ENCODE measurements at places on chromosomes 12 and 14.

- DNase-seq: no peak
Observed at GRCh38 chr14:74468513-74468912, 24.6 kb downstream of the NPC2 start.

DNA sequence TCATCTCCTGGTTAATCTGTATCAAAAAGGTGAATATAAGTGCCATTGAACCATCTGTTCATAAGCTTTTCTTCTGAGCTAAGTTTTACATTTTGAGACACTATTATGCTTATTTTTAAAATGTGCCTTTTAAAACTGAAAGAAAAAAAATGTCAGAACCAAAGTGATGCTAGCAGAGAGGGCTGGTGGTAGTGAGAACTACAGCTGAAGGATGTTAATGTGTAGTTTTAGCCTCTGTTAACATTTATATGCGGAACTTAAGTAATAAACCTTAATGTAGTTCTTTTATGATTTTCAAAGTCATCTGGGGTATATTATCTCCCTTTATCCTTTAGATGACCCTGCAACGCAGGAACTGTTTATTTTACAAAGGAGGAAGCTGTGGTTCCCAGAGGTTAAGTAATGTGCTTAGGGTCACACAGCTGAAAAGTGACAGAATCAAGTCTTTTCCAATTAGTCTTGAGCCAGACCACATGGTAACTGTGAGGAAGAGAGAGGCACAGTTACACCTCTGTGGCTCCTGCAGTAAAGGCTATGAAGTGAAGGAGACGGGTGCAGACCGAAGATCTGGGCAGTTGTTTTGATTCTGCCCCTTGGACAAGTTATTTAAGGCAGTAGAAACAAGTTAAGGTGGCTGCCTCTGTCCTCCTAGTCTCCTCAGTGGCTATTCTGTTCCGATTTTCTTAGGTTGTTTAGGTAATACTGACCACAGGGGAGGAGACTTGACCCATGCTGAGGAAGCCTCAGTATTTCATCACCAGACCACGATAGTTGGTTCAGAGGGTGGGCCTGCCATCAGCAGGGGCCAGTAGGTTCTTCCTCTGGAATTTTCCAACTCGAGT is 23.9 kb downstream of the GNG2 start:
- no peak for DNase-seq

- DNase-seq: no peak
Observed at GRCh38 chr12:13530966-13531365, 334.4 kb downstream of the EMP1 start.

DNA sequence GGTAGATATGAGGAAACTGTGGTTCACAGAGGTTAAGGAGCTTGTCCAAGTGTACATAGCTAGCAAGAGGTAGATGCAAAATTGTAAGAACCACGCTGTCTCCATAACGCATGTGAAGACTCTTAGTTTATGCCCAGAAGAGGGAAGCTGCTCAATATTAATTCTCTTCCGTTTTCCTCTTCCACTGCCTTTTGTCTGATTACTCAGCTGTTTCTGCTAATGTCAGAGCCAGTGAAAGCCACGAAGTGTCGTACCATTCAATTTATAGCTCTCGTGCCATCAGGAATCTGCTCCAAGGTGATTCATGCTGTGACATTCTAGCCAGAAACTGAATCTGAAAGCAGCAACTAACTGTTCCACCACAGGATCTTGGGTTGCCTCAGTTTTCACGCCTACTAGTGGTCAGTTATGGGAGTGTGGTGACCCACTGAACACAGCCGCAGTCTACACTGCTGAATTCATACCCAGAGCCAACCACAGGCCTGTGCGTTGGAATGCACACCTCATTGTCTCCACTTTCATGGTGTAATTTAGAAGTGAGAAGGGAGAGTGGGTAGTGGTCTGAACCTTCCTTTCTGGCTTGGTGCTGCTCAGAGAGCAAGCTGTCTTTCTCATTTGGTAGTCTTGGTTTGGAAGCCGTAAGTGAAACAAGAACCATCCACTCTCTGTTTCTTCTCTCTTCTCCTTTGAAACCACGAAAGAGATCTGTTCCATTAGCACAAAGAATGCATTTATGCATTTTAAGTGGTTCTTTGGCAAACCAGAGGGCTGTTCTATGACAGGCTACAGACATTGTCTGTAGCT is 74.2 kb upstream of the NAP1L1 start:
- peak; percentile 15 for DNase-seq

DNA sequence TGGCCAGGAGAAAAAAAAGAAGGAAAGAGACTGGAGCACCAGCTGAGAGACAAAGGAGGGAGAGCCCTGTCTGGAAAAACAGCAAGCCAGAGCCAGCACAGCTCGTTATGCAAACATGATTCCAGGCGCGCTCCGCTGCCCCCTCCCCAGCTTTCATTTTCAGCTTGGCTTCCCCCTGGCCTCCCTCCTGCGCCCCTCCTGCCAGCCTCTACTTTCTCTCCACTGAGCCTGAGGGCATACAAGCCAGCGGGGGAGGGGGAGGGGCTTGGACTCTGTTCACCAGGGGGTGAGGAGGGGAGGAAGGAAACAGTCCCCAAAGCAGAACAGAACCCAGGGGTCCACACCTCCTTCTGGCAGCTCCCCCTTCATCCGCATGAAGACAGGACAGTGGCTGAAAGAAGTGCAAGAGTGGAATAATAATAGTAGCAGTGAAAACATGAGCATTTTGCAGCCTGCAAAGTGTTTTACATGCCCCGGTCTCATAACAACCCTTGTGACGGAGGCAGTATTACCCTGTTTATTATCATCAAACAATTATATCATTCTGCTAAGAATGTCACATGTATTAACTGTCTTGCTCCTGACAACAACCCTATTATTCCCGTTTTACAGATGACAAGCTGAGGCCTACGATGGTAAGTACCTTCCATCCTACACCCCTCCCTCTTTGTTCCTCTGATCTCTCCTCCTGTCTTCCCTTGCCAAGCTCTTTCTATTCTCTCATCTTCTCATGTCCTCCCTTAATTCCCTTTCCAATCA is 24.2 kb downstream of the SMUG1 start:
- DNase-seq: no peak

DNA sequence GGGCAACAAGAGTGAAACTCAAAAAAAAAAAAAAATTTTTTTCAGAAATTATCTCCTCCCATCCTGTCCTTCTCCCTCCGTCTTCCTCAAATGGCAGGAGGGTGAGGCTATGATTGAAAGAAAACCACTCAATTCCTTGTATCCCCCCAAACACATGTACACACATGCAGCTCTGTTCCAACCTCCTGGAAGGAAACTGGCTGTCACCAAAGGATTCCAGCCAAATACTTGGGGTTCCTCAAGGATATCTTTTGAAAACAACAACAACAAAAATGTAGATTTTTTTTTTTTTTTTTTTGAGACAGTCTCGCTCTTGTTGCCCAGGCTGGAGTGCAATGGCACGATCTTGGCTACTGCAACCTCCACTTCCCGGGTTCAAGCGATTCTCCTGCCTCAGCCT is 46.8 kb upstream of the VASH1 start:
- no peak for DNase-seq

- DNase-seq: no peak
Observed at GRCh38 chr12:98182821-98183220, 332.6 kb upstream of the TMPO start.

DNA sequence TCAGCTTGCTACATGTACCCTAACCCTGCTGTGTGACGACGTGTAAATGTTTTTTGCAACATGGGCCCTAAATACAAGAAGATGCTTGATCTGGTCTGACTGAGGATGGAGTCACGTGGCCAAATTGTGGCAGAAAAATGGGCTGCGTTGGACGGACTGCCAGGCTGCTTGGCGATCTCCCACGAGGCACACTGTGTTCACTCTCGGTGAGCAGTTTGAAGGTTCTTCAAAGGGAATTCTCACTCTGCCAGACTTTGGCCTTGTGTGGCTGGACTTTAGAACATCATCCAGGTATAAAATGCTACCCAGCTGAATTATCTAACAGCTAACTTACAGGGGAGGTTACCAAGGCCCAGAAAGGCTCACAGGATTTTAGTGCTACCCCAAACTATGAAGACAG is 85.1 kb downstream of the KDM2B start:
- DNase-seq: no peak

DNA sequence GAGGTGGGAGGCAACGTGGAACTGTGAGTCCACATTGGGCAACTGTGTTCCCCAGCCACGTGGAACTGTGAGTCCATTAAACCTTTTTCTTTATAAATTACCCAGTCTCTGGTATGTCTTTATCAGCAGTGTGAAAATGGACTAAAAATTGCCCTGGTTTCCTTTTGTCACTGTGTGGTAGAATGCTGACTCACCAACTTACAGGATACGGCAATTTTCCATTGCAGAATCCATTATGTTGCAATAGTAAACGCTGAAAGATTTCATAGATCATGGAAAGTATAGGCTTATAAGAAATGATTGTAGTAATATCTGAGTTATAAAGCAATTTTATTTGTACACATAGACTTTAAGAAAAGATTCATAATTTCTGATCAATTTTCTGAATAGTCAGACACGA is 93.0 kb downstream of the GTF2A1 start:
- no peak for DNase-seq

- DNase-seq: no peak
Observed at GRCh38 chr12:4908684-4909409, 858 bp upstream of the KCNA1 start.

GRCh38 chr12:99042226-99042625 is 397.1 kb downstream of the APAF1 start:
- no peak for DNase-seq

DNA sequence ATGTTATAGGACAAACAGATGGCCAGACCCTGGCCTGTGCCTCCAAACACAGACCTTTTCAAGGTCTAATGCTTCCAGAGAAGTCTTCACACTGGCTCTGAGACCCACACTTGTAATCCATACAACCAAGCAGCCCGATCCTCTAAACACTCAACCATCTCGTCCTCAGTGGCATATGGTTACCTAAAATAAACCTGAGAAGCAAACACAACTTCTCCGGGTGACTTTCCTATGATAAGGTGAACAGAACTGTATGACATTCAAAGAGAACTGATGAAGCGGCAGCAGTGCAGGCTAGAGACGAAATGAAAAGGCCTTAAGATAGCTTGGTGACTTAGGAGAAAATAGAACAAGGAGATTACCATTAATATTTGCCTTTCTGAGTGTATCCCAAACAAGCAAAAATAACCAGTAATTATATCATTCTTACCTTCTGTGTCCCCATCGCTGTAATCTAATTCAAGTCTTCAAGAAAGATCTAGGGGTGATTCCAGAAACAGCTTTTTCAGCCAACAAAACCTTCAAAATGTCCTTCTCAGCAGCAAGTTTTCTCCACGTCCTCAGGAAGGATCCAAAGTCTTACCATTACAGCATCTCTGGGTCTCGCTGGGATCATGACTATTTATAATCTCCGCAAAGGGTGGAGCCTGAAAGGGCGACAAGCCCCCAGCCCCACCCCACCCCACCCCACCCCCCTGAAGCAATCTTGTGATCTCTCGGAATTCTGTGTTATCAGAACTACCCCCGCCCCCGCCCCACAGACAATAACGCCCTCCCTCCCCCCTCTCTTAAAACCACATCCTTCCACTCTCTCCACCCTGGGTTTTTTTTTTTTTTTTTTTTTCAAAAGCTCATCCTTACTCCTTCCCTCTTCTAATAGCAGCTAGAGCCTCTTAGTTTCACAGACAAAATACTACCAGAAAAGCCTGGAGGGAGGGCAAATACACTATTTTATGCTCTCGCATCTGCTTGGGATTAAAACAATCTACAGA is at the start of gene SLC2A3:
Gene SLC2A3, minus strand, starts transcription at position 598 of the 992 bp plus-strand sequence. Its CDS starts 153 bp downstream, at position 445.
- DNase-seq: peak; percentile 31

GRCh38 chr12:75657831-75658230 is 146.4 kb upstream of the KRR1 start:
- no peak for DNase-seq

DNA sequence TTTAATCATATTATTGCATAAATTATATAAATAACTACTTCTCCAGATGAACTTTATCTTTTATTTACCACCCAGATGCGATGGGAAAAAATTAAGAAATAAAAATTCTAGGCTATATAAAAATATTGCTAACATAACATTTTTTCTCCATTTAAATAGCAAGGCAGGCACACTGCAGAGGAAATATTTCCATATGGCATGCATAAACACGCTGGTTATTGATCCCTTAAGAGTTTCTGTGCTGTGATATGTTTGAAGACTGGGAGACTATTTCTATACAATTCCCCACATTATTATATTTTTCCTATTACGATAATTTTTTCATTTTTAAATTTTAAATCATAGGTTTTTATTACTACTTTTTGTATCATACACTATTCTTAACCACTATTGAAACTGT is 131.5 kb downstream of the C12orf50 start:
- no peak for DNase-seq

DNA sequence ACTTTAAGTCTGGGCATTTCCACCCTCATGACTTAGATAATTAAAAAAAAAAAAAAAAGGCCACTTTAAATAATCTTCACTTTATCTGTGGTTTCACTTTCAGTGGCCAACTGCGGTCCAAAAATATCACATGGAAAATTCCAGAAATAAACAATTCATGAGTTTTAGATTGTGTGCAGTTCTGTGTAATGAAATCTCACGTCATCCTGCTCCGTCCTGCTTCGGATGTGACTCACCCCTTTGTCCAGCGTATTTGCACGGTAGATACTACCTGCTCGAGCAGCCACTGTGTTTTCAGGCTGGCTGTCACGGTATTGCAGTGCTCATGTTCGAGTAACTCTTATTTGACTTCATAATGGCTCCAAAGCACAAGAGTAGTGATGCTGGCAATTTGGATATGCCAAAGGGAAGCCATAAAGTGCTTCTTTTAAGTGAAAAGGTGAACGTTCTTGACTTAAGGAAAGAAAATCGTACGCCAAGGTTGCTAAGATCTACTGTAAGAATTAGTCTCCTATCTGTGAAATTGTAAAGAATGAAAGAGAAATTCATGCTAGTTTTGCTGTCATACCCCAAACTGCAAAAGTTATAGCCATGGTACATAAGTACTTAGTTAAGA is 2.4 kb downstream of the E2F7 start:
- DNase-seq: no peak

DNA sequence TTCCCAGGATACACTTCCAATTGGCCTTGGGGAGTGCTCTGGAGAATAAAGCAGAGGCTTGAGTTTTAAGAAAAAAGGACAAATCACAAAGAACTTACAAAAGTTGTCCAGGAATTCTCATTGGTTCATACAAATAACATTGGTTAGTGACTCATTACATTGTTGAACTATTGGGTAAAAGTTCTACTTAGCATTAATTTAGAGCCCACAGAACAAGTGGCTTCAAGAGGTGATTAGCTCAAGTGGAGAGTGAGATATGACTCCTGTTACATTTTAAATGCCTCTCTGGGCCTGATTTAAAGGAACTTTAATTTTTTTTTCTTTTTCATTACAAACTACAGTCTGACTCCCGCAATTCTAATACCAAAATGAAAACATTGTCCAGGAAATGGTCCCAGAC is 72.9 kb downstream of the ASCL4 start:
- DNase-seq: no peak

DNA sequence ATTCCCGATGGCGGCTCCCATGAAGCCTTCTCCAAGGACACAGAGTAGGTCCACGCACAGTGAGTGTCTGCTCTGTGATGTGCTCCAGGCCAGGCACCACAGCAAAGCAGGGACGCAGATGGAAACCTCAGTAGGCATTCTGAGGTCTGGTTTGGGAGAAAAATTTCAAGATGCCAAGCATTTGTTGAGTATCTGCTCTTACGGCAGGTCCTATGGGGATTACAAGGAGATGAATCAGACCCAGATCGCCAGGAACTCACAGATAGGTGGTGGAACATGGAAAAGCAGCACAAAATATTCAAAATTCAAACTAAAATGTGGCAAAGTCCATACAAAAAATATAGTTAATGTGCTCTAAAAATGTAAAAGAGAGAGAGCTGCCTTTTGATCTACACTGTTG is 684.9 kb upstream of the TMEM132C start:
- DNase-seq: no peak

Measured in activated naive CD4-positive, alpha-beta T cell (primary cell).